ENCODE measurements at places on chromosomes 3 and 15.
A peak's percentile ranks its signal among the peaks of the same experiment; 100 is the strongest.

- no peak for DNase-seq
Measured at GRCh38 chr3:58173669-58174398, 36.9 kb downstream of the DNASE1L3 start.

GRCh38 chr15:64763021-64763420 is 12.4 kb downstream of the RBPMS2 start:
- DNase-seq = no peak

DNA sequence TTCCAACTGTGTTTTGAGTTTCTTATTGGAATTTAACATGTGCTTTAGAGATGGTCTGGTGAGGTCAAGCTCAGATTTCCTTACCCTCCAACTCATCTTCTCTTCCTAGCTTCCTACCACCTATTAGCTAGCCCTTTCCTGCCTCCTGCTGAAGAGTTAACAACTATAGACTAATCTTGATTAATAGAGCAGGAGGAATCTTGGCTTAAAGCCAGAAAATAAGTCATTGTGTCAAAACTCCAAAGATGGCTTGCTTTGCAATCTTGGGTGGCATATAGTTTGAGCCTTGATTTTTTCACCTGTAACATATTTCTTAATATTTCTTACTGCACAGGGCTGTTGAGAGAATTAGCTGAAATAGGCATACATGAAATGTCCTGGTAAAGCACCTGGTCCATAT is 27.3 kb downstream of the BCL2L10 start:
- no peak for DNase-seq

DNA sequence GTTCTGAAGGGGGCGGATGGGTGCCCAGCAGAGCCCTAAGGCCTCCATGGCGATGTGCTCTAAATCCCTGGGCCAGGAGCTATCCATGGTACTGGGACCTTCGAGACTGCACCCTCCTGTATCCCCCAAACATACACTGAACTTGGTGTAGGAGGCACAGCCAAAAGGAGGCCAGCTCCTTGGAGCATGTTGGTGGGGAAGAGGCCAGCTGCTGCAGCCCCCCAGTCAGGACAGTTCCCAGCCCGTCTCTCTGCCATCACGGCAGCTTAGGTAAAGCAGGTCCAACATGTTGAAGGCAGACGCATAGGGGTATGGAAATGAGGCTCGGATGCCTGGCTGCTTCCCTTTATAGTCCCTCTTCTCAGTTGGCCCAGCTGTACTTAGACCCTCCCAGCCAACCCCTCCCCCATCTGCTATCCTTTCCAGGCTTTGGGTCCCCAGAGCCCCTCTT is 1.8 kb downstream of the CAMKV start:
- no peak for DNase-seq

DNA sequence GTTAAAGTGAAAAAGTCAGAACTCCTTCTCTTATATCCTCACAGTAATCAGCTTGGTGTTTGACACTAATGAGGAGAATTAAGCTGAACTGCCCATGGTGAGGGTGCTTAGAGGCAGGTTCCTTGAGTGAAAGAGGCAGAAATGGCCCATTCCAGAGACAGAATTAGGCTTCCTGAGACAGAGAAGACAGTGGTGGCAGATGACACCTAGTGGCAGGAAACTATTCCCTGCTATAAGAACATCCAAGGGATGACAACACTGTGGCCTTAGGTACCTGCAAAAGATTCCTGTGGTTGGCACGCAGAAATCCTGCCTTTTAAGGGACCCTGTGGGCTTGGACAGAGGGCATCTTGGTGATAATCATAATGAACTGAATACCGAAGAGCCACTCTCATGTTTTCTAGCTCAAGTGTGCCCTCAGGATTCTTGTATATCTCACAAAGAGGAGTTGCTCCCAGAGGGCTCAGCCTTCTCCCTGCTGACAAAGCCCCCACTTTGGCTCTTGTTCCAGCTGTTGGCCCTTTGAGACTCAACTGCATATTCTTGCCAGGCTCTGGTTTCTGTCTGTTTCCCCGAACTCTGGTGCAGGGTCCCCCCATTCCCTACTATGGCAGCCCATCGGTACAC is 56.0 kb downstream of the KBTBD12 start:
- no peak for DNase-seq

DNA sequence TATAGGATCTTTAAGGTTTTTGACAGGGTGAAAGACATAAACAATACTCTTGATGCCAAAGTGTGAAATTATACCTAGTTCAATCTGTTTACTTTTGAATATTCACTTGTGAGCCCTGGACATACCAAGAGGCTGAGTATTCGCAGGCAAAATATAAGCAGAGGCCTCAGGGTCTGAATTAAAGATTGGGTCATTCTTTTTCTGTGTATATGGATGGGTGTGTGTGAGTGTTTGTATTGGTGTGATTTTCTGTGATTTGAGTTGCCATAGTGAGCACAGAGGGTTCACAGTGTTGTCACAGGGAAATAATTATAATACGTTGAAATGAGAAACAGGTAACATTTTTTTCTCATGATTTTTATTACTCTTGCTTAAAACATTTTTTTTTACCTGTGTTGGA is 770.7 kb upstream of the ALCAM start:
- no peak for DNase-seq

DNA sequence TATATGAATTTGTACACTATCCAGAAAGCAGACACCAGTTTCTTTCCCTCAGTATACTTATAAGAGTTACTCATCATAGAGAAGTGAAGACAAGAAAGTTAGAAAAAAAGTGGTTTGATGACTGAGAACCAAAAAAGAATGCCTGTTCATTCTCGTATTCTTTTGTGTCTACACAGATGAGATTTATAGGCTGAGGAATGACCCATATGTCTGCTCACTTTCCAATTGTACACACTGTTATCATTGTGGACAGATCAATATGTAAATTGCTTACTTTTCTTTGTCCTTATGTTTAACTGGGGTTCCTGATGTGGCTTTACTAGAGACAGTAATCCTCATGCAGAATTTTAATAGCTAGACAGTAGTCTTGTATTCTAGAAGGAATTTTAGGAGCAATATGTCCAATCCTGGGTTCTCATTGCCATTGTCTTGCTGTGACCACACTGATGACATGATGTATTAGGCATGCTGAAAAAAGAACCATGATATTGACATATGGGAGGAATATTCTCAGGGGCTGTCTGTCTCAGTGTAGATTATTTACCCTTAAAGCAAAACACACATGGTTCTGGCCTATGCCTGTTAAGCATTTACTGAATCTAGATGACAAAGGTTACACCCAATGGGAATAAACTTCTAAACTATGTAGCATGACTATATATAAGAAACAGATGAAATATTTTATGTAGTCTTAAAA is 669.7 kb downstream of the ROBO1 start:
- DNase-seq = no peak

GRCh38 chr15:78174401-78174800 is 25.2 kb downstream of the IDH3A start:
- no peak for DNase-seq

DNA sequence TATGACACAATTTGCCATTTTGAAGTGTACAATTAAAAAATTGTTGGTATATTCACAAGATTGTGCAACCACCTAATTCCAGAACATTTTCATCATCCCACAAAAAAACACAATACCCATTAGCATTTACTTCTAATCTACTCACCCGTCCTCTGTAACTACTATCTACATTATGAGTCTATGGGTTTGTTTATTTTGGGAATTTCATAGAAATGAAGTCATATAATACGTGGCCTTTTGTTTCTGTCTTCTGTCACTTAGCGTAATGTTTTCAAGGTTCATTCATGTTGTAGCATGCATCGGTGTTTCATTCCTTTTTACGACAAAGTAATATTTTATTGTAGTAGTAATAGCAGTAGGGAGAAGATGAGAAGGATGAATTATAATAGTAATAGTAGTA is 55.2 kb upstream of the CNTN6 start:
- DNase-seq = no peak

DNA sequence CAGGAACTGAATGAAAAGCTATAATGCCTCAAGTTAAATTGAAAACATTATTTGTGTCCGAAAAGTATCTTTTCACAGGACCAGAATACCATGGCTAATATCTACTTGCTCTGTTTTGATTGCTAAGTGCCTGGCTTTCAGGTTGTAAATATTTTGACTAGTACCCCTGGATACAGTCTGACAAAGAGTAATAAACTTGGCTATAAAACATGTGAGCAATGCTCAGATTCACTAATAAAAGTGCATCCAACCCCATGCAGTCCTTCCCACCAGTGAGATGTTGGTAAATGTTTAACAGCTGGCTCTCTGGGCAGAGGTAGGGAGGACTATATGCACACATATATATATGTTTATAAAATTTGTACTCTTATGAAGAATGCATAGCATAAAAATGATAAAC is 281.8 kb upstream of the TGFBR2 start:
- no peak for DNase-seq

GRCh38 chr3:102192575-102192974 is 242.2 kb upstream of the ZPLD1 start:
- no peak for DNase-seq

DNA sequence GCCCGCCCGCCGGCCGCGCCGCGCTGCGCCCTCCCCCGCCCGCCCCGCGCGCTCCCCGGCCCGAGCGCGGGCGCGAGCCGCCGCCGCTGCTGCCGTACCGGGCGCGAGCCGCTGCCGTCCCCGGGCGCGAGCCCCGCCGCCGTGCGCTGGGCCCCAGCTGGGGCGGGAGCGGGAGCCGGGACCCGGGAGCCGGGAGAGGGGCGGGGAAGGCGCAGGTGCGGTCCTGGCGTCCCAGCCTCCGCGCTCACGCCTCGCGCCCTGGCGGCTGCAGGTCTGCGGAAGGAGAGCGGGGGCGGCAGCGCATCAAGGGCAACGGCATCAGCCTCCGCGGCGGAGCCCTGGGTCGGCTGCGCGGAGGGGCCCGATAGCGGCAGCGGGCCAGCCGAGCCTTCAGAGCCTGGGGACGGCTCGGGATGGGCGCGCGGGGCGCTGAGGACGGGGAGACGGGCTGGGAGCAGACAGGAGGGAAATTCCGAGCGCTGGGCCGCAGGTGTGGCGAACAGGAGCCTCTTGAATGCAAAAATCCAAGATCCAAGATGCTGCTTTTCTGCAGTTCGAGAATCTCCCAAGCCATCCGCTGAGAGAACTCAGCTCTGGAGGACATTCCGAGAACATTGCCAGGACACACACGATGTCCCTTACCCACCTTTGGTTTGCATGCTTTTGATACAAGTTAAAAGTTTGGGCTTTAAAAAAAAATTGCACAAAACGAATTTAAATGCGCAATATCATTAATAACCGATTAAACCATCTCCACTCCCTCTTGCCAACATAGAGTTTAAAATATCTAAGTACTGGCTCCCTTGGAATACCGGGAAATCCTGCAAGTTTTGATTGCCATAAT is 251.1 kb downstream of the TJP1 start:
- DNase-seq = no peak

- peak; percentile 85 for DNase-seq
Measured at GRCh38 chr3:186099178-186099577, 9.7 kb downstream of the ETV5 start.

DNA sequence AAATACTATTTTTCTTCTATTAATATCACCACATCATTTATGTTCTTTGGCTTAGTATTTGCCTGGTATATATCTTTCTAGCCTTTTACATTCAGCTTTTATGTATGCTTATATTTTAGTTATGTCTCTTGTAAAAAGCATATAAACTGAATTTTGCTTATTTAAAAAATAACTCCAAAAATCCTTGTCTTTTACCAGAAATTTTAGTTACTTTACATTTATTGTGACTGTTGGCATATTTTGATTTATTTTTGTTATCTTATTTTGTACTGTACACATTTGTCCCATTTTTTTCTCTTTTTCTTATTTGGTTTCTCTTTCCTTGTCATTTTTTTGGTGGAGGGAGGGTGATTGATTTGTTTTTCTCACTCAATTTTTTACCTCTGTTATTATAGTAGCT is 169.6 kb downstream of the UACA start:
- DNase-seq = no peak

GRCh38 chr3:68757157-68757556 is 175.2 kb downstream of the TAFA4 start:
- no peak for DNase-seq

GRCh38 chr3:100782906-100783305 is 73.6 kb downstream of the TFG start:
- DNase-seq = no peak

DNA sequence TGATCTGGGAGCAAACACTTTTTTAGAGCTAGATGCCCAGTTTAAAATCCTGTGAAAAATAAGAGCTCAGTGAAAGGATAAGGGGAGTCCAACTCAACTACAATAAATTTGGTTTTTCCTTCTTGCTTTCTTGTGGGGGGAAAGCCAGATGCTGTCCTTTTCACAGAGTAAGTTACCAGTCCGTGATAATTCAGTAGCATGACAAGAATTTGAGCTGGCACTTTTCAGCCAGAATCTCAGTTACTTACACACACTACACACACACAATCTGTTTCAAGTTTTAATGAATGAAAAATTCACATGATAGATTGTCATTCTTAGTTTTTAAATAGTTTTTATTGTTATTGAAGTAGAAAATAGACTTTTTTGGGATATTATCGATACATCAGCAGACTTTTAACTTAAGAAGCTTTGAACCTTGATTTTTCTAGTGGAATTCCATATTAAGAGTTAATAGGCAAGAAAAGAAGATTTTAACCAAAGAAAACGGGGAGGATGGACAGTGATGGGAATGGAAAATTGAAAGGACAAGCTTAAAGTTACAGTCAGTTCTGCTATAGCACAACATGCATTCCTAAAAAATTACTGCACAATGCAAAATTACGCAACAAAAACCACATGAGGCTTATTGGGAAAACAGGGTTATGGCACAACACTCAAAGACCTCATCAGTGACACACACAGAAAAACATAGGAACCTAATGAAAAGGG is 47.0 kb downstream of the PSMD6 start:
- DNase-seq = no peak

DNA sequence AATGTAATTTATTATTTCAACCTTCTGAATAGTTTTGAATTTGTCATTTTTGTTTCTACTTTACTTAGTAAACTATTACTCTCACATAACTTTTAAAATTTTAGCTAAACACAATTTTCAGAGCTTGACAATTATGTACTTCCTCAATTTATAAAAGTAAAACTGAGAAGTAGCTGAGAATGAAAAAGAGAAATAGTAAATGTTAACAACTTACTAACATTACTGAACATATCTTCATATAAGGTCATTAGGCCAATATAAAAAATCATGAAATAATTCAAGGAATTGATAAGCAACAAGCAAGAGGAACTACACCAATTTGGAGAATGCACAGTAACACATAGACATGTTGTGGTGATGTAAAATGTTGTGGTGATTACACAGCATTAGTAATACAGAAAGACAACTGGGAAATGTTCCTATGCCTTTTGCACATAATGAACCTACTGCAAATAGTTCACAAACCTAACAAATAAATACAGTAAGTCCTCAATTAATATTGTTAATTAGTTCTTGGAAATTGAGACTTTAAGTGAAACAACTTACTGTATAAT is 137.9 kb downstream of the CBLB start:
- DNase-seq = no peak

GRCh38 chr15:90126596-90127435 is 24.5 kb upstream of the IDH2 start:
- DNase-seq = no peak

GRCh38 chr3:1953536-1953935 is 145.1 kb upstream of the CNTN4 start:
- DNase-seq = peak; percentile 49

DNA sequence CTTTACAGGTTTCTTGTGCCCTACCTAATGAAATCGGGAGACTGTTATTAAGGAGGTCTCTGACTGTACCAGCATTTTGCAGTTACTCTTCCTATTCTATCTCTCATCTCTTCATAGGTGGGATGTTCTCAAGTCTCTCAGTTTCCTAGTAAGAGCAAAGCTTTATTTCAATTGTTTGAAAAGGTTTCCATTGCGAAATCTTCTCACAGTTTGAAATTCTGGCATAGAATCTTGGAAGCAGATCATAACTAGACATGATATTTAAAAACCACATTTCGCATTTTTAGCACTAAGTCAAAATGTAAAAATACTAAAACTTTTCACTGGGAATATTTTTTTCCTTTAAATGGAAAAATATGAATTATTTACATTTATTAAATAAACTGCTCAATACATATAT is 1311.4 kb downstream of the ROBO2 start:
- no peak for DNase-seq

Measured in dorsolateral prefrontal cortex (tissue), 122 donors.